Pancreas (tissue), 10 donors: ENCODE measurements at places on chromosomes 12 and 14.
A peak's percentile ranks its signal among the peaks of the same experiment; 100 is the strongest.

DNA sequence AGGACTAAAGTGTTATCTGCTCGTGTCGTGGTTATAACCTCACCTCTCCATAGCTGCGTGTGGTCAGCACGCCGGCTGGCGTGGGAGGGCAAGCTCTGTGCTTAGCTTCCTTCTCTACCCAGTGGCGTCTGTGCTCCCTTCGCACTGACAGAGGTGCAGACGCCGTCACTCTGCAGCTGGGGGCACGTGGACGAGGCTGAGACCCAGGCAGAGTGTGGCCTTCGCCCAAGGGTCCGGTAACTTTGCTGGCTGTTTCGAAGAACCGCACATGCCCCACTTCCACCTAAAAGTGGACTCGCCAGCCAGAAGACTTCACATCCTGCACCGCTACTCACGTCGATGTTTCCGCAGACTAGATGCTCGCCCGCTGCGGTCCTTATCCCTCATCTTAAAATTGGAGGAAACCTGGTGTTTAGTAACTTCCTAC lies 35.9 kb upstream of the DYNC1H1 start:
- no peak for DNase-seq

GRCh38 chr12:69821032-69821455 lies 4.0 kb upstream of the MYRFL start:
- DNase-seq: no peak

DNA sequence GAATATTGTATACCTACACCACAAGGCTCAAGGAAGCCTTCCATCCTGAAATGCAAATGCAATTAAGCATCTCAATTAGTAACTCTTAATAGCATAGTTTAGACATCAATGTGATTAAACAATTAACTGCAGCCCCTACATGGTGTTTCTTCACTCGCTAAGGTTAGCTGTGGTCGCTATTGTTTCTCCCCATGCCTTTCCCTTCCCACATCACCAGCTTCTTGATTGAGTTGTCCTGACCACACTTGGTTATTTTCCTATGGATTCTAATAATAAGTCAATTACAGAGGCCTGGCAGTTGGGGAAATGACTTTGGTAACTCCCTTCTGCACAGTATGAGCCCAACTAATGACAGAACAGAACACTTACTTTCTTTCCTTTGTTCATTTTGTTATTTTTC lies 265.0 kb downstream of the ADAMTS20 start:
- DNase-seq: no peak

DNA sequence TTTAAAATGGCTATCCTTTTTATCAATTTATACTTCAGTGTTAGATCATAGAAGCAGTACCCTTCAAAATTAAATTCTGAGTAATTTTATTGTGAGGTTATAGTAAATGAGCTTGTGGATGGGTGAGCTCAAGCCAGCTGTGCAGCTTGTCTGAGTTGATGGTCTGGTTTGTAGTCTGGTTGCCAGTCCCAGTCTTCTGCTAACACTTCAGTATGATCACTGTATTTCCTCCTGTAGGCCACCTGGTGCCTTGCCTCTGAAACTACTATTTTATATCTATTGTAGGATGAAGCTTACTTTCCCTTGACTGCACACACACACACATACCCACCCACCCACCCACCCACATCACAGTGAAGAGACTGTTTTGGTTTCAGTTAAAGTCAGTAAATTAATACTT lies 496.4 kb downstream of the PCNX1 start:
- DNase-seq: no peak

GRCh38 chr14:103846543-103847450 lies 578 bp downstream of the PPP1R13B start:
- DNase-seq: peak; percentile 77

DNA sequence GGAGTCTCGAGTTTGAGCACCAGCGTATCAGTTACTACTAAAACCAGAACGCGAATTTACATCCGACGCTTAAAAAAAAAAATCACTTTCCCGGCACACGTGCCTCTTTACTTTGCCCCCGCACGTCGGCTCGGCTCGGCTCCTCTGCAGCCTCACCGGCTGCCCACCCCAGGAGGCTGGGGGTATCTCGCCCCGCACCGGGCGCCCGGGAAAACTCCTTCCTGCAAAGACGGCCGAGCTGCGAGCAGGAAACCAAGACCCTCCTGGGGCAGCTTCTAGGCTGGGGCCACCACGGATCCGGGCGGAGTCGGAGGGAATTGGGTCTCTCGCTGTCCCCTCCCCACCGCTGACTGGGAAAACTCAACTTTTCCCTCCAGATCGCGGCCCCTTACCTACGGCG lies 610 bp downstream of the VSIG10 start:
- peak; percentile 51 for DNase-seq
